ENCODE measurements at places on chromosomes 16 and 17.
A peak's percentile ranks its signal among the peaks of the same experiment; 100 is the strongest.

GRCh38 chr17:55448681-55449080, 27.0 kb upstream of the MMD start:
- H3K27me3 ChIP-seq: no peaks in the 10 kb centered on the region
- no peak for DNase-seq
- H3K4me3 ChIP-seq: no peak overlapping the region
- H3K36me3 ChIP-seq: no peaks in the 10 kb centered on the region
- no peak overlapping the region for H3K27ac ChIP-seq

GRCh38 chr17:68821860-68822696, 133.1 kb downstream of the ABCA8 start:
- peaks cover 32% of the 10 kb centered on the region for H3K4me1 ChIP-seq
- peak; percentile 27 for DNase-seq
- no peak overlapping the region for H3K4me3 ChIP-seq
- H3K36me3 ChIP-seq: no peaks in the 10 kb centered on the region
- no peaks in the 10 kb centered on the region for H3K27me3 ChIP-seq

DNA sequence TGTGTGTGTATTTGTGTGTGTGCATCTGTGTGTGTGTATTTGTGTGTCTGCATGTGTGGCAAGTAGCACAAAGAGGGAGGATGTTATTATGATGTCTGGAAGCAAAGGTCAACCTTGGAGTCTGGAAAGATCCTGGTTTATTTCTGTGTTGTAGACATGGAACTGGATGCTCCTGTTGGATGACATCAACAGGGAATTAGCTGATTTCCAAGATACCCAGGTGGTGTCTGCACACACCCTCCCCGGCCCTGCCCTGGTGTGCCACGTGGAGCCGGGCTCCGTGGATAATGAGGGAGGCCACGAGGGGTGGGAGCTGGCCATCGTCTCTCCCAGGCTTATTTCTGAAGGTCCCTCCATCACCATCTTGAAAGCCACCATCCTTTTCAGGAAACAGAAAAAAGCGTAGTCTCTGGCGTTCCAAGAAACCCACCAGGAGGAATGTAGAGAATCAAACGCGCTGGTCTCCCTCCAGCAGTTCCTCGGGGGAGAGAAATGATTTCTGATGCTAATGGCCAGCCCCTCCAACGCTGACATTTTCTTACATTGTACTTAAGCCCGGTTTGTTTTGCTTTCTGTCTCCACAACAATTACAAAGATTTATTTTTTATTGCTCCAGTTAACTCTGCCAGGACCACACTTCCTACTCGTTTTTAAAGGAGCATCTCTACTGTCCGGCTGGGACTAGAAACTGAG, 93.3 kb downstream of the FOXL1 start:
- DNase-seq: no peak
- H3K36me3 ChIP-seq: no peaks in the 10 kb centered on the region
- peaks cover 83% of the 10 kb centered on the region for H3K27me3 ChIP-seq
- no peaks in the 10 kb centered on the region for H3K4me1 ChIP-seq

- no peak overlapping the region for H3K4me3 ChIP-seq
- no peak overlapping the region for H3K27ac ChIP-seq
- H3K36me3 ChIP-seq: no peaks in the 10 kb centered on the region
- H3K4me1 ChIP-seq: peaks cover 53% of the 10 kb centered on the region
- no peak for DNase-seq
Measured at GRCh38 chr17:17937201-17937853, 34.9 kb downstream of the TOM1L2 start.

- H3K27ac ChIP-seq: no peak overlapping the region
- no peak for DNase-seq
- H3K4me1 ChIP-seq: peaks cover 58% of the 10 kb centered on the region
- H3K36me3 ChIP-seq: no peaks in the 10 kb centered on the region
Measured at GRCh38 chr17:39701012-39701783, 1.3 kb downstream of the ERBB2 start.

- no peaks in the 10 kb centered on the region for H3K27me3 ChIP-seq
- peak overlapping the region; percentile 45 for H3K27ac ChIP-seq
- H3K4me3 ChIP-seq: peak overlapping the region; percentile 75
- H3K4me1 ChIP-seq: peaks cover 57% of the 10 kb centered on the region
- H3K36me3 ChIP-seq: no peaks in the 10 kb centered on the region
Measured at GRCh38 chr17:1486802-1487695, 5.4 kb downstream of the MYO1C start.

DNA sequence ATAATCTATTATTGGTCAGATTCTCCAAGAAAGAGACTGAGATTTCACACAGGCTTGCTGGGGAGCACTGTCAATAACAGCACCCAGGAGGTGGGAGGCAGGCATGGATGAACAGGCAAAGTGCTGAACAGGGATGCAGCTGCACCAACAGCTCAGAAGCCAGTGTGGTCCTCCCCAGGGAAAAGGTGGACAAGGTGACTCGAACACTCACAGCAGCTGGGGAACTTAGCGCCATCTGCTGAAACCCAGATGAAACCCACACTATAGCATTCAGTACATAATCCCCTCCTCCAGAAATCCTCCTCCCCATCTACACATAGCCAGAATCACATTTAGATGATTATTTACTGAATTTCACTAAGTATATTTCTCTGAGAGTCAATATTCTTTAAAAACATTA, 255.2 kb upstream of the WSB1 start:
- no peaks in the 10 kb centered on the region for H3K27me3 ChIP-seq
- H3K36me3 ChIP-seq: no peaks in the 10 kb centered on the region
- no peak overlapping the region for H3K4me3 ChIP-seq

- no peak overlapping the region for H3K27ac ChIP-seq
- no peak overlapping the region for H3K4me3 ChIP-seq
- H3K4me1 ChIP-seq: no peaks in the 10 kb centered on the region
- H3K27me3 ChIP-seq: peaks cover 93% of the 10 kb centered on the region
- no peak for DNase-seq
Measured at GRCh38 chr17:73481676-73482075, 162.6 kb downstream of the SDK2 start.

DNA sequence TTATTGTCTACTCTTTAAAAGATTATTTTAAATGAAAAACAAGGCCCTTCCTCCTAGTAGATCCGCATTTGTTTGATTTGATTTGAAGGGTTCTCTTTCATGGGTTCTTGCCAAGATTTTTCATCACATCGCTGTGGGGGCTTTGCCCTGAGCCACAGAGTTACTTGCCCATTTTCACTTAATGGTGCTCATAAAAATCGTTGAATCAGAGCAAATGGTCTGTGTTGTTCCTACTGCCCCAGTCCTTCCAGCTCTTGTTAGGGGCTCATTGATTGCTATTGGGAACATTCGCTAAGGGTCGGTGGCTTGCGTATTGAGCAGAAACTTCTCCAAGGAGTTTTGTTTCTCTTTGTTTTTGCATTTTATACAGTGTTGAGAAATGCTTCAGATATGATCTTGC, 1023.4 kb upstream of the CDH8 start:
- no peak for DNase-seq
- H3K27ac ChIP-seq: no peak overlapping the region
- no peaks in the 10 kb centered on the region for H3K36me3 ChIP-seq
- no peaks in the 10 kb centered on the region for H3K4me1 ChIP-seq

DNA sequence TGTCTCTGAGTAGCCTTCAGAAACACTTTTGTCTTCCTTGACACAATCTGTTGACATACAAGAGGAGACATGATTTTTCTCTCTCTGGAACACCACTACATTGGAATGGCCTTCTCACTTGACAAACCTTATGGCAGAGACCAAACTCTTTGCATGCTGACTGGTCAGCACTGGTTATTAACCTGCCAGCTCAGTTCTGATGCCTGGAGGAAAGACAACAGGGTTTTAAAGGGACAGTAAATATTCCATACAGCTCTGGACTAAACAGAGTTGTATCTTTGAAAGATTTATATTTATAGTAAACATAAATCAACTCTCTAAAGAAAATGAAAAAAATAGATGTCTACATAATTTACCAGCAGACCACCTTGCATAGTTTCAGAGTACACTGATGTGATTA, 1139.1 kb upstream of the CDH8 start:
- H3K27ac ChIP-seq: no peak overlapping the region
- no peaks in the 10 kb centered on the region for H3K36me3 ChIP-seq
- no peaks in the 10 kb centered on the region for H3K27me3 ChIP-seq
- no peaks in the 10 kb centered on the region for H3K4me1 ChIP-seq
- H3K4me3 ChIP-seq: no peak overlapping the region
- no peak for DNase-seq

GRCh38 chr16:11734653-11735043, 8.0 kb downstream of the TXNDC11 start:
- H3K4me1 ChIP-seq: no peaks in the 10 kb centered on the region
- H3K36me3 ChIP-seq: peaks cover 25% of the 10 kb centered on the region
- no peak for DNase-seq
- H3K4me3 ChIP-seq: no peak overlapping the region
- H3K27ac ChIP-seq: no peak overlapping the region

DNA sequence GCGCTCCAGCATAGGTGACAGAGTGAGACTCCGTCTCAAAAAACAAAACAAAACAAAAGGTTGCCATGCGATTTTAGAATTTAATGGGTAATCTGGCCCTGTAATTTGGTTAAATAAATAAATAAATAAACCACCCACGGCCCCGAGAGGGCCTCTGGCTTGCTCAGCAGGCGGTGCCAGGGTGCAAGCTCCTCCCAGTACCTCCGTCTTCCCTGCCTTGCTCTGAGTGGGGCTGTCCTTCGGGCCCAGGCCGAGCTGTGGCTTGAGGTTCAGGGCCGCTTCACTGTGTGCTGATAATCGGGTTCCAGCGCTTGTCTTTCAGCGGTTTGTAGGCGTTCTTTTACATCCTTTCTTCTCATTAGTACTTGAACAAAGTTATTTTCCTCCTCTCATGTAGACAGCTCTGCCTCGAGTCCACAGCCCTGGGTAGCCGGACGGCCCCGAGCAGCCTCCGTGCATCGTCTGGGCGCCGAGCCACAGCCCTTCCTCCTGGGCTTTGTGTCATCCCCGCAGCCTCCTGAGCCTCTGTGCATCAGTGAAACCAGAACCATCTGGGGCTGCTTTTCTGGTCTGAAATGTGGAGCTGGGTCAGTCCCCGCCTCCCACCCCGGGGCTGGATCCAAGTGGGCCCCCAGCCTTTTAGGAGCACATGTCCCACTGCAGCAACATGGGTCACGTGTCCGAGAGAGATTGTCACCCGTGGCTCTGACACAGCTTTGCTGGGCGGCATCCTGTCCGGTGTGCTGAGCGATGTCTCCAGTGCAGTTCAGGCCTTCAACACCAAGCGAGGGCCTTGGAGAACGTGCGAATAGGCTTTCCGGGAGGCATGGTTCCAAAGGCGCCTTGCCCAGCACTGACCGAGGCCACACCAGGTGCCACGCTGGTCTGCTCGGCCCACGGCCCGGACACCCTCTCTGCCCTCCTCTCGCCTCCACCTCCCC, 157.4 kb upstream of the CHMP6 start:
- H3K36me3 ChIP-seq: no peaks in the 10 kb centered on the region
- H3K4me3 ChIP-seq: no peak overlapping the region
- no peak overlapping the region for H3K27ac ChIP-seq
- H3K27me3 ChIP-seq: no peaks in the 10 kb centered on the region

GRCh38 chr17:19646788-19647696, 1.5 kb upstream of the ALDH3A2 start:
- H3K4me1 ChIP-seq: peaks cover 73% of the 10 kb centered on the region
- peak overlapping the region; percentile 96 for H3K27ac ChIP-seq
- peak; percentile 80 for DNase-seq
- peaks cover 7% of the 10 kb centered on the region for H3K36me3 ChIP-seq
- peak overlapping the region; percentile 92 for H3K4me3 ChIP-seq

GRCh38 chr17:16973760-16974540, 2.0 kb upstream of the TNFRSF13B start:
- H3K27ac ChIP-seq: no peak overlapping the region
- H3K36me3 ChIP-seq: no peaks in the 10 kb centered on the region
- no peaks in the 10 kb centered on the region for H3K27me3 ChIP-seq
- H3K4me3 ChIP-seq: no peak overlapping the region
- peaks cover 8% of the 10 kb centered on the region for H3K4me1 ChIP-seq

- peaks cover 17% of the 10 kb centered on the region for H3K27me3 ChIP-seq
- no peak overlapping the region for H3K27ac ChIP-seq
- no peak overlapping the region for H3K4me3 ChIP-seq
- H3K4me1 ChIP-seq: no peaks in the 10 kb centered on the region
- no peaks in the 10 kb centered on the region for H3K36me3 ChIP-seq
Measured at GRCh38 chr16:25073854-25074253, 37.7 kb upstream of the LCMT1 start.

Measured in PC-9 (cell line).